T-helper 2 cell treated with Interferon-gamma antibody and Interleukin-4, amounts not matched to agents 5 μg/mL and 100 μg/mL, for 36 hours (primary cell): ENCODE measurements at places on chromosomes 3 and 15.

- H3K27ac ChIP-seq, result no peak overlapping the region
- no peaks in the 10 kb centered on the region for H3K36me3 ChIP-seq
Measured at GRCh38 chr3:126672741-126673140, 17.8 kb upstream of the TXNRD3 start.

DNA sequence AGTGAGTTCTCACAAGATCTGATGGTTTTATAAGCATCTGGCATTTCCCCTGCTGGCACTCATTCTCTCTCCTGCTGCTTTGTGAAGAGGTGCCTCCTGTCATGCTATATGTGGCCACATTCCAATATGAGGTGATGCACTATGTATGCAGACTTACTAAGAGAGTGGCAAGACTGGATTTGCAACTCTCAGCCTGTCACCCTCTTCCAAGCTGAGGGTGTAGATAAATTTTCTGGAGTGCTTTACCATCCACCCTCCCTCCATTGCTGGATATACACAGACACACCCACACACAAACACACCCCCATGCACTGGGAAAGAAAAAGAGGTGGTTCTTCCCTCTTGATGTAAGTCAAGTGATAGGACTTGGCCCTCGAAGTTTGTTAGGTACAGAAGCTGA lies 30.2 kb upstream of the CHMP2B start:
- no peaks in the 10 kb centered on the region for H3K4me1 ChIP-seq
- no peaks in the 10 kb centered on the region for H3K27me3 ChIP-seq
- H3K4me3 ChIP-seq, result no peak overlapping the region
- H3K27ac ChIP-seq, result no peak overlapping the region
- DNase-seq, result no peak
- no peaks in the 10 kb centered on the region for H3K36me3 ChIP-seq

DNA sequence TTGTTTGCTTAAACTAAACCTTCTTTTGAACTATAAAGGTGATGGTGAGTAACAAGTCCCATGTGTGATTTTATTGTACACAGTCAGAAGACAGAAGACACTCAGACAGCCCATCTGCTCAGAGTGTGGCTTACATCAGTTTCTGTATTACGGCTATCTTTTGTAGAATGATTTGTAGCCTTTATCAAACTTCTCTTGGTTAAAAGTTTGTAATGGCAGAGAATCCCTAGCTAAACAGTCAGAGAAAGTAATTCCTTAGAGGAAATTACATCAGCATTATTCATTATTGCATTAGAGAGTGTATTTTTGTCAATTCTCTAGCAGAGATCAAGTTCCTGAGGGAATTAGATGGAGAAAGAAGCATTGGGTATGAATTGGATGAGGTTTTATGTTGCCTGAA lies 500.8 kb downstream of the CNTN4 start:
- no peak overlapping the region for H3K27ac ChIP-seq
- H3K4me1 ChIP-seq, result no peaks in the 10 kb centered on the region
- no peak overlapping the region for H3K4me3 ChIP-seq
- no peaks in the 10 kb centered on the region for H3K27me3 ChIP-seq

- no peaks in the 10 kb centered on the region for H3K27me3 ChIP-seq
- no peaks in the 10 kb centered on the region for H3K4me1 ChIP-seq
- no peak overlapping the region for H3K27ac ChIP-seq
- H3K4me3 ChIP-seq, result no peak overlapping the region
- DNase-seq, result no peak
Measured at GRCh38 chr3:3278073-3278472, 98.6 kb upstream of the CRBN start.

- H3K4me1 ChIP-seq, result no peaks in the 10 kb centered on the region
- no peaks in the 10 kb centered on the region for H3K27me3 ChIP-seq
- no peak overlapping the region for H3K4me3 ChIP-seq
- H3K36me3 ChIP-seq, result no peaks in the 10 kb centered on the region
- no peak for DNase-seq
Measured at GRCh38 chr3:169453256-169454059, 210.1 kb downstream of the MECOM start.

- DNase-seq, result no peak
- H3K27me3 ChIP-seq, result no peaks in the 10 kb centered on the region
- no peak overlapping the region for H3K27ac ChIP-seq
- peaks cover 7% of the 10 kb centered on the region for H3K4me1 ChIP-seq
Measured at GRCh38 chr3:177776661-177777101, 579.4 kb upstream of the TBL1XR1 start.

DNA sequence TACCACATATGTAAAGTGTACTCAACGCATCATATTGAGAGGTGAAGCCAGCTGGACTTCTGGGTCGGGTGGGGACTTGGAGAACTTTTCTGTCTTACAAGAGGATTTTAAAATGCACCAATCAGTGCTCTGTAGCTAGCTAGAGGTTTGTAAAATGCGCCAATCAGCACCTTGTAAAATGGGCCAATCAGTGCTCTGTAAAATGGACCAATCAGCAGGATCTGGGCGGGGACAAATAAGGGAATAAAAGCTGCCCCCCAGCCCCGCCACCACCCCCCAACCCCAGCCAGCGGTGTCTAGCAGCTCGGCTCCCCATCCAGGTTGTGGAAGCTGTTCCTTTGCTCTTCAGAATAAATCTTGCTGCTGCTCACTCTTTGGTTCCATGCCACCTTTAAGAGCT lies 6.2 kb upstream of the IVD start:
- peak overlapping the region; percentile 79 for H3K4me3 ChIP-seq
- H3K4me1 ChIP-seq, result peaks cover 30% of the 10 kb centered on the region
- H3K27ac ChIP-seq, result no peak overlapping the region
- peaks cover 16% of the 10 kb centered on the region for H3K36me3 ChIP-seq
- H3K27me3 ChIP-seq, result no peaks in the 10 kb centered on the region

DNA sequence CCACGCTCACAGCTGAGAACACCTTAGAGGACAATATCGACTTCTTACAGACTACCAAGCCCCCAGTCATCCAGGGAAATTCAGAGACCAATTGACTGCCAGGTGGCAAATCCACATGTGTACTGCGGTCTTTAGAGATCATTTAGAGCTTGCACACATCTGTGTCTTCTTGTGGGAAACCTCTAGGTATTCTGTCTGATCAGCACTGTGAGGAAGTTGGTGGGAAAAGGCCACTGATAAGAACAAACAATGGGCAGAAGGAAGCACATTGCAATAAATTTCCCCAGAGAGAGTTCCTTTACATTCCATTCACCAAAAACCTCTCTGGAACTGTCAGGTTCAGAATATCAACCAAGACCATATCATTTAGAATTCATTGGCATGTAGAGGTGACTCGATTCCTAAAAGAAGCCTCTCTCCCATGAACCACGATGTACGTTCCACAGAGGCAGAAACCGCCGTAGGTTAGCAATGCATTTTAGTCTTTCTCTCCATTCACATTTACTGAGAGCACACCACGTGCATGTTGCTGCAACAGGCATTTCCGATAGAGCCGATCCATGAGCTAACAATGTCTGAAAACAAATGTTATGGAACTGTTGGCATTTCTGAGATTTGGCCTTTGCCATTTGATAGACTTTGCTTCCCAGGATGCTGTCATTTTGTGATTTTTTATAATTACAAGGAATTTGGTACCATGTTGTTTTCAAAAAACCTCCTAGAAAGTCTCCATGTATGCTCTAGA lies 287.3 kb upstream of the TPRG1 start:
- peaks cover 8% of the 10 kb centered on the region for H3K36me3 ChIP-seq
- no peaks in the 10 kb centered on the region for H3K27me3 ChIP-seq
- H3K4me1 ChIP-seq, result no peaks in the 10 kb centered on the region
- no peak overlapping the region for H3K27ac ChIP-seq
- no peak for DNase-seq

DNA sequence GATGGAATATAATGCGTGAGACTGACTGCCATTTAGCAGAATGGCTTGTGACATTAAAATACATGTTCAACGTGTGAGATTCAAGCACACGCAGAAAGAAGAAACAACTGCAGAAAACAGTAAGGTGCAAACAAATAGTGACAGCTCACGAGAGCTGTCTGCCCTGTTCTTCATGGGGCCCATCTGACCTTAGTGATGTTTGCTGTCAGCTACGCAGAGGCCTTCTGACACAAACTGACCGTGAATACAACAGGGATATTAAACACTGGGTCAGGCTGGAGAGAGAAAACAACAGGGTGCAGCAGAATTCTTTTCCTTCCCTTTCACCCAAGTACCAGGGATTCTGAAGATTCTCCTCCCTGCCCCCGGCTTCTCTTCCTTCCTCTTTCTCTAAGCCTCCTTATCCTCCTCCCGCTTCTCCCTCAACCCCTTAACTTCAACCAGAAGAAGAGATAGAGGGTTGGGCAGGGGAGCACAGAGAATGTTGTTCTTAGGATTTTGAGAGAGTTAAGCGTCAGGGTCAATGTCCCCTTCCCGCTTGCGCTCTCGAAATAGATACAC lies 2.1 kb downstream of the TNFAIP8L3 start:
- no peaks in the 10 kb centered on the region for H3K36me3 ChIP-seq
- H3K27me3 ChIP-seq, result peaks cover 85% of the 10 kb centered on the region
- DNase-seq, result no peak
- no peak overlapping the region for H3K27ac ChIP-seq
- H3K4me3 ChIP-seq, result no peak overlapping the region

GRCh38 chr15:77019521-77020331 lies 24.8 kb downstream of the PSTPIP1 start:
- peak overlapping the region; percentile 29 for H3K4me3 ChIP-seq
- peaks cover 57% of the 10 kb centered on the region for H3K4me1 ChIP-seq
- H3K27ac ChIP-seq, result peak overlapping the region; percentile 73
- peaks cover 49% of the 10 kb centered on the region for H3K36me3 ChIP-seq
- H3K27me3 ChIP-seq, result no peaks in the 10 kb centered on the region

GRCh38 chr3:197397838-197398237 lies 99.4 kb upstream of the DLG1 start:
- no peak for DNase-seq
- H3K4me3 ChIP-seq, result no peak overlapping the region
- no peaks in the 10 kb centered on the region for H3K4me1 ChIP-seq
- H3K36me3 ChIP-seq, result no peaks in the 10 kb centered on the region
- H3K27ac ChIP-seq, result no peak overlapping the region

GRCh38 chr3:85482213-85482490 lies 523.4 kb downstream of the CADM2 start:
- no peak overlapping the region for H3K4me3 ChIP-seq
- no peaks in the 10 kb centered on the region for H3K27me3 ChIP-seq
- H3K36me3 ChIP-seq, result no peaks in the 10 kb centered on the region
- H3K27ac ChIP-seq, result no peak overlapping the region
- DNase-seq, result no peak

DNA sequence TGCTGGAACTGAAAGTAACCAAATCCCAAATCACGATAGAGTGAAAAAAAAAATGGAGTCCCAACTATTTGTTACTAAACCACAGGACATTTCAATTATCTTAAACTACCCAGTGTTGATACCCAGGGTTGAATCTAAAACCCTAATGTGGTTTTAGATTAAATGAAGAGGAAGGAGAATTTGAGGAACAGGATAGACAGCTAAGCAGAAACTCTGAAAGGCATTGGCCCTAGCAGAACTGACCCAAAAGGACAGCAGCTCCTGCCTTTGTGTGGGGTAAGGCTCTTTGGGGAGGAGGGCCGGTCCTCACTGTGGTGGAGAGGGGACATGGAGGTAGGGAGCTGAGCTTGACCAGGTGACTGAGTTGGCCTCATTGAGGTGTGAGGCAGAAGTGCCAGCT lies 30.7 kb upstream of the SNRK start:
- no peaks in the 10 kb centered on the region for H3K4me1 ChIP-seq
- no peak overlapping the region for H3K4me3 ChIP-seq
- H3K36me3 ChIP-seq, result no peaks in the 10 kb centered on the region

- H3K27ac ChIP-seq, result no peak overlapping the region
- H3K36me3 ChIP-seq, result no peaks in the 10 kb centered on the region
- no peak for DNase-seq
- H3K27me3 ChIP-seq, result peaks cover 15% of the 10 kb centered on the region
Measured at GRCh38 chr15:59516655-59517461, 78.9 kb downstream of the FAM81A start.

DNA sequence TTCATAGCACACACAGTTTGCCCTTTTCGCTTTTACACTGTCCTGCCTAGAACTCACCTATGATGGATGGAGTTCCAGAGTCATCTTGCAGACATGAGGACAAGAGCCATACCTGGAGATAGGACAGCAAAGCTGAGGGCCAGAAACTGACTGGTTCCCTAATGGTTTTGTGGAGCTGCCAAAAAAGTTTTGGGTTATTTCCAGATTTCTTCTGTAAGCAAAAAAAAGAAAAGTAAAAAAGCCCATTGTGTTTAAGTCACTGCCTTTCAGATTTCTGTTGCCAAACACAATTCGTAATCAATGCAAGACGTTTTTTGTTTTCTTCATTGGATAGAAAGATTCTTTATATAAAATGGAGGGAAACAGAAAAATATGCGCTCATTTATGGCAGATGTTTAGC lies 42.4 kb upstream of the KY start:
- H3K4me1 ChIP-seq, result no peaks in the 10 kb centered on the region
- peaks cover 3% of the 10 kb centered on the region for H3K27me3 ChIP-seq
- DNase-seq, result no peak
- no peak overlapping the region for H3K27ac ChIP-seq
- no peaks in the 10 kb centered on the region for H3K36me3 ChIP-seq
- H3K4me3 ChIP-seq, result no peak overlapping the region

DNA sequence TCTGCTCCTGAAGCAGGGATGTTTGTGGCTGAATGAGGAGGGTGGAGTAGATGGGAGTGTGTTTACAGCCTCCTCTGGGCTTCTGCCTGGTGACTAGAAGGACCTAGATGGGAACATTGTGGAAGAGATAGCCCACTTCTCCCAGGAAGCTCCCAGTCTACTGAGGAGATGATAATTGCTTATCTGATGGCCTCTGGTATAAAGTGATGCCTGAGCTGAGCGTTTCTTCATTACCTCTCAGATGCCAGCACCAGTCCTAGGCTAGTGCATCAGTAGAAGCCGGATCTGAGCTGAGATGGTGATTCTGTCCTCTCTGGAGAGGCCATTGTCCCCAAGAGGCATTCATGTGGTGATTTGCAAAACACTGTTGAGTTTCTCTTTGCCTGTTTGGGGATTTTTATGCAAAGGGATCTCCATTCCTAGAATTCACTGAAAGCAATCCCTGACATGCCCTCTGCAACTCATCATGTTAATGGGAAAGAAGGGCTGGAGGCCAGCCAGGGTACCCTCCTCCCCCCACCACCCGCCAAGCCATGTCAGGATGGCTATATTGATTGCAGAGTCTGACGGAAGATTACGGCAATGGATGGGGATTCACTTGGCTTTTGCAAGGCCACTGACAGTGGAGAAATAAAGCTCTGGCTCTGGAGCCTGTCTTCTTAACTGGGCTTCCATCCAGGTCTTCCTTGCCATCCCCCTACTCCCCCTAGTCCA lies 166.4 kb upstream of the ROPN1 start:
- H3K36me3 ChIP-seq, result no peaks in the 10 kb centered on the region
- no peaks in the 10 kb centered on the region for H3K4me1 ChIP-seq
- no peak overlapping the region for H3K27ac ChIP-seq
- H3K27me3 ChIP-seq, result no peaks in the 10 kb centered on the region
- DNase-seq, result no peak

DNA sequence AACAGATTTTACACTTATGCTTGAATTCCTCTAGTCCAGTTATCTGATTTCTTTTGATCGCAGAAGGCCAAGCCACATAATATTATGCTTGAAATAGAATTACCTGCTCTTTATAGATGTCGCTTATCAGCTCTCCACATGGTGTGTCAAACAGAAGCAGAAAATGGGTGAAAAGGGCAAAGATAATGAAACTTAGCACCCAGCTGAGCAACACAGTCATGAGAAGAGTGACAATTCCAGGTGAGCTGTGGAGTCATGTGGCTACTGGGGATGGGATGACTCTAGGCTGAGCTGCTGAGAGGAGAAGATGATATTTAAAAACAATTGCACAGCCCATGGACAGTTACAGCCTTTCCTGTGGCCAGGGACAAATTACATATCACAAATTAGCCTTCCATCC lies 398.7 kb upstream of the PDZRN3 start:
- no peaks in the 10 kb centered on the region for H3K36me3 ChIP-seq
- no peaks in the 10 kb centered on the region for H3K4me1 ChIP-seq
- H3K4me3 ChIP-seq, result no peak overlapping the region
- no peaks in the 10 kb centered on the region for H3K27me3 ChIP-seq
- DNase-seq, result no peak
